Stimulated activated CD8-positive, alpha-beta memory T cell treated with anti-CD3 and anti-CD28 coated beads, Interleukin-7, amount 100 ng/mL, for 1 hour (primary cell): ENCODE measurements at places on chromosomes 12 and 14.

GRCh38 chr12:25959071-25959961 lies 834 bp downstream of the RASSF8 start:
- no peak for DNase-seq

DNA sequence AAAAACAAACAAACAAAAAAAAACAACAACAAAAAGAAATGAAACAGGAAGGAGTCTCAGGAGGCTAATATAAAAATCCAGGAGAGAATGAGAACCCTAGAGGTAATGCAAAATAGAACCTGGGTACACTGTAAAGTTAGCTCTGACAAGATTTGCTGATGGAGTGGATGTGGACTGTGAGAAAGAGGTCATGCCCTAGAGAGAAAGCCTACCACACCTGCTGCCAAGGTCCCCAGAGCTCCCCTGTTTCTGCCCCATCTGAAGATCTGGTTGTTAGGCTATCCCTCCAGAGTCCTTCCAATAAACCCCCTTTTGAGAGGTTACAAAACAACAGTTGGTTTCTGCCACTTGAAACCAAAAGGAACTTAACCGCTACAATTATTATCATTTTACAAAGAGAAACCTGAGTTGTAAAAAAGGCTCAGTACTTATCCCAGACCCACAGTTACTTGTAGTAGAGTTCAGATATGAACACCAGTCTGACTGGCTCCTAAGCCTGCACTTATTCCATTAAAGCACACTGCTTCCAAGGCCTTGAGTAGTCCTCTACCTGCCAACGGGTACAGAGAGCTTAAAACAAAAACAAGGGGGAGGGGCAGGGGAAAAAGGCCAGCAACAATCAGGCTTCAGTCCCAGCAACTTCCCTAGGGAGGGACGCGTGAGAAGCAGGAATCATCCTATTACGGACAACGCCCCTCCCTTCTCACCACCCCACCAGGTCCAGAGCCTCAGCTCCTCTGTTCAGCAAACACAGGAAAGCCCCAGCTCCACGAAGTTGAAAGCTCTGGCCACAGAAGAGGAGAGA lies 27.7 kb downstream of the PPP1R13B start:
- no peak for DNase-seq

GRCh38 chr12:51661836-51662235 lies 70.8 kb downstream of the SCN8A start:
- no peak for DNase-seq

DNA sequence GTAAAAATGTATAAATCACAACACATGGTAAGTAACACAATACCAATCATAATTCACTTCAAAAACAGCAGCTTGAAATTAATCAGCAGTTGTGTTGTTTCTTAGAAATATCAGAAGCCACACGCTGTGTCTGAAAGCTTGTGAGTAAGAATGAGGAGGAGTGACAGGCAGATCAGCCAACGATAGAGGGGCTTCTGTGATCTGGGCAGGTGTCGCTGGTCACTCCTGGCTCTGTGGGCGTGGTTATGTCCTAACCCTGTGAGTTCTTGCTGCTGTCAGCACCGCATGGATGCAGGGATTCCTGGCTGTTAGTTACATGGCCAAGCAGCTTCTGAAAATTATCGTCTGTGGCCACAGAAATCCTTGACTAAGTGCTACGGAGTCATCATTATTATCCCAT lies 123.4 kb downstream of the SLC25A47 start:
- no peak for DNase-seq

DNA sequence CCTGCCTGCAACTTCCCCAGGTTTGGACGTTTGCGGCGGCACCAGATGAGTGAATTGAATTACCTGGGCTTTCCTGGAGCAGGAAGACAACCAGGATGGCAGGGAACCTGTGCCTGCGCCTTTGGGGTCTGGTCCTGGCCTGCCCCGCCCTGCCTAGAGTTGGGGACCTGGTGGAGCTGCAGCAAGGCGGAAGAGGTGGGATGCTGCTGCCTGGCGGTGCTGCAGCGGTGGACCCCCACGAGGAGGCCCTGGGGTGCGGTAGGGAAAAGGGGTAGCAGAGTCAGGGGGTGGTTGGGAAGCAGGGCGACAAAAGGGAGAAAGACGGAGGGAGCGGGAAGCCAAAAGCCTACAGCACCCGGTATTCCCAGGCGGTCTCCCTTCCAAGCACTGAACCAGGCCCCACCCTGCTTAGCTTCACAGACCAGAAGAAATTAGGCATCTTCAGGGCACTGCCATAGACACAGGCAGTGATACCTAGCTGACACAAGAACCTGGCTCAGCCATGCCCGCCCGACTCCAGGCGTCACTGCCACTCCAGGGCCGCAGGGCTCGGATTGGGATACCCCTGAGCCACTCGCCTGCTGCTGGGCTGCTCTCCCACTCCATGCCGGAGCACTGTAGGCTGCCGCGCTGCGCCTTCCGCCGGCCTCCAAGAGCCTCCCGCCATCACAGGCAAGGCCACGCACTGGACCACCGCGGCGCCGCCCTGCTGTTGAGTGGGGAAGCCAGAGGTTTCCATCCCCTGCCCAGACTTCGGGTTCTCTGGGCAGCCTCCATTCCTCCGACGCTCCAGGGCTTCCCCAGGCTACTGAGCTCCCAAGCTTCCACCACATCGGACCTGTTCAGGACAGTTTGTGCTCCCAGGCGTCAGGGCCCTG lies 155.2 kb upstream of the ALG10B start:
- DNase-seq: no peak

- no peak for DNase-seq
These were observed 39.3 kb downstream of the CCDC177 start for GRCh38 chr14:69535230-69535848.

- no peak for DNase-seq
These were observed 717.5 kb downstream of the RERGL start for GRCh38 chr12:17372508-17372907.
